Naive thymus-derived CD4-positive, alpha-beta T cell (primary cell): ENCODE measurements at places on chromosomes 2 and 18. TPM values are rescaled to one million over a fixed set of nuclear protein-coding genes. Genes with fewer than 3 reads are reported as not detected.

GRCh38 chr2:118991554-118991953 is 49.6 kb downstream of the MARCO start:
- no peak overlapping the region for H3K4me3 ChIP-seq
- H3K27me3 ChIP-seq = no peaks in the 10 kb centered on the region
- no peak overlapping the region for H3K27ac ChIP-seq
- no peak for DNase-seq
- H3K4me1 ChIP-seq = no peaks in the 10 kb centered on the region

DNA sequence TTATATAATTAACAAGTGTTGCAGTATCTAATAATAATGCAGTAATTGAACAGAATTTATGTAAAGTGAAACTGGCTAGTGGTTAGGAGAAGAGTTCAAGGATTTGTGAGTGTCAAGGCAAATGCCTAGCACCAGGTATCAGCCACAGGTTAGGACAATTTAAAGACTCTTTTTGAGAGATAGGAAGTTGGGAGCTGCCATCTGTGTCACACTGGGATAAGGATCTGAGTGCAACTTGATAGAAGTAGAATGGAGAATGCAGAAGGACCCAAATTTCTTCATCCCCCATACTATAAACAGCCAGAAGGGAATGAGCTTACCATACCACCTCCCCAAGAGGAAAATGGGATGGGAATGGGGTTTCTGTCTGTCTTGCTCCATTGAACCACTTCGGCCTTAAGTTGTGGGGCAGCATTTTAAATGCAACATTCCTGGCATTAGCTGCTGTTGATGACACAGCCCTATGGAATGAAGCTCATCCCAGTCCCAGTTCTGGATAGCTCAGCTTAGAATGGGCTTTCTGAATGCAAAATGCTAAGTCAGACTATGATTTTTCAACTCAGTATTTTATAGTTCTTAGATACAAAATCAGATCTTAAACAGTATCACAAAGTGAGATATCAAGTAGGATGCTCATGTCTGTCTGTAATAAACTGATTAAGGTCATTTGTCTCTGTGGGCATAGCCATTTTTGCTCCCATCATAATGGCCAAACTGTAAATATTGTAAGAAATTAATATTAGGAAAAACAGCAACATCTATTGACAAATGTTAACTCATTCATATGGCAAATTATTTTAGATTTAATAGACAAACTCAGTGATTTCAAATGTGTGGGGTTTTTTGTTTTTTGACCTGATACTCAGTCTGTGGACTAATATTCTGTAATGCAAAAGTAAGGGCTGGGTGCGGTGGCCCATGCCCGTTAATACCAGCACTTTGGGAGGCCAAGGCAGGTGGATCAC is 44.0 kb downstream of the GPR155 start:
- H3K27ac ChIP-seq = no peak overlapping the region
- peaks cover 30% of the 10 kb centered on the region for H3K36me3 ChIP-seq
- DNase-seq = no peak
- no peak overlapping the region for H3K4me3 ChIP-seq
- H3K27me3 ChIP-seq = no peaks in the 10 kb centered on the region

- H3K27me3 ChIP-seq = no peaks in the 10 kb centered on the region
- no peaks in the 10 kb centered on the region for H3K36me3 ChIP-seq
- H3K4me3 ChIP-seq = peak overlapping the region; percentile 79
- peak overlapping the region; percentile 81 for H3K27ac ChIP-seq
- peaks cover 27% of the 10 kb centered on the region for H3K4me1 ChIP-seq
Measured at GRCh38 chr2:236538242-236538641, 31.4 kb upstream of the ACKR3 start.

GRCh38 chr18:3286159-3286558 is 24.2 kb downstream of the MYL12B start:
- H3K36me3 ChIP-seq = no peaks in the 10 kb centered on the region
- DNase-seq = no peak
- no peaks in the 10 kb centered on the region for H3K4me1 ChIP-seq
- H3K4me3 ChIP-seq = no peak overlapping the region

DNA sequence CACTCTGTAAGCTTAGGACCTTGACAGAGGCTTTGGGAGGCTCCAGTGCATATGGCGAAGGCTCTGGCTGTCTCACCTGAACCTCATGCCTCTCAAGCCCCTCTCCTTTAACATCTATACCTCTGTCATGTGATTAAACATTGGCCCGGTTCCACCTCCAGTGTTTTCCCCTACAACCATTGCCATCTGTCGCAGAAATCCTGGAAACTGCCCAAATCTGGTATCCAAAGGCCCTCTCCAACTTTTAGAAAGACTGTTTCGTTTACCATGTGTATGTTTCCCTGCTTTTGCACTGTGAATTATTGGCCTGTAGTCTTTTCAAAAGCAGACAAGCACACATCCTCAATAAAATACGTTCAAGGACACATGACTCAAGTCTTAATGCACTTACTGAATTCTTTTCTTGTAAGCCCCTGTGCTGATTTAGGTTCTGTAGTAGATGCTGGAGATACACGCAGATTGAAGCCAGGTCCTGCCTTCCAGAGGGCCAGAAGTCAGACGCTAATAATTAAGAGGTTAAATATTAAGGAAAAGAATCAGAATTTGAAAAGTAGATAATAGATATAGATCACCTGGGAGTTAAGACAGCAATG is 386.4 kb upstream of the SLC14A2 start:
- DNase-seq = no peak
- no peaks in the 10 kb centered on the region for H3K4me1 ChIP-seq
- no peaks in the 10 kb centered on the region for H3K36me3 ChIP-seq
- H3K27ac ChIP-seq = no peak overlapping the region
- no peaks in the 10 kb centered on the region for H3K27me3 ChIP-seq
- H3K4me3 ChIP-seq = no peak overlapping the region

DNA sequence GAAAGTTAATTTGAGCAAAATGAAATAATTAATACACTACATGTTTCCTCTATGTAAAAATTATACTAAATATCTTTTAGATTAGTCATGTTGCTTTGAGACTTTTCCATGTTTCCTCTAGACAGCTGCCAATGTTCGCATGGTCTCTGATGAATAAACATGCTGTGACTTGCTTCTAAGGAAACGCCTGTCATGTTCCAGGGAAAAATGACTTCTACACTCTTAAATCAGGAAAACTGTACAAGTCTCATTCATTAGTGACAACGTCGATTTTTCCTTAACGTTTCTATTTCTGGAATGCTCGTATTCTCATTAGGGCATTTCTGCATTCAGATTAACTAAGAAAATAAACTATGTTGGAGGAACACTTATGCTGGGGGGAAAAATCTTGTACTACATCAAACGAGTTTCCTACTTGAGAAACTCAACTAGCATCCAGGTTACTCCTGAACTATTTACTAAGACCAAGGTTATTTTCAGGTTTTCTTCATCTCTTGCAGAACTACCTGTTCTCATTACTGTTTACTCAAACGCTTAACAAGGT is 1.6 kb downstream of the COBLL1 start:
- H3K36me3 ChIP-seq = no peaks in the 10 kb centered on the region
- no peak overlapping the region for H3K4me3 ChIP-seq
- H3K4me1 ChIP-seq = no peaks in the 10 kb centered on the region
- no peak overlapping the region for H3K27ac ChIP-seq

GRCh38 chr2:30522421-30522820 is 75.4 kb downstream of the LCLAT1 start:
- H3K4me3 ChIP-seq = no peak overlapping the region
- no peaks in the 10 kb centered on the region for H3K36me3 ChIP-seq
- no peaks in the 10 kb centered on the region for H3K4me1 ChIP-seq
- DNase-seq = no peak

DNA sequence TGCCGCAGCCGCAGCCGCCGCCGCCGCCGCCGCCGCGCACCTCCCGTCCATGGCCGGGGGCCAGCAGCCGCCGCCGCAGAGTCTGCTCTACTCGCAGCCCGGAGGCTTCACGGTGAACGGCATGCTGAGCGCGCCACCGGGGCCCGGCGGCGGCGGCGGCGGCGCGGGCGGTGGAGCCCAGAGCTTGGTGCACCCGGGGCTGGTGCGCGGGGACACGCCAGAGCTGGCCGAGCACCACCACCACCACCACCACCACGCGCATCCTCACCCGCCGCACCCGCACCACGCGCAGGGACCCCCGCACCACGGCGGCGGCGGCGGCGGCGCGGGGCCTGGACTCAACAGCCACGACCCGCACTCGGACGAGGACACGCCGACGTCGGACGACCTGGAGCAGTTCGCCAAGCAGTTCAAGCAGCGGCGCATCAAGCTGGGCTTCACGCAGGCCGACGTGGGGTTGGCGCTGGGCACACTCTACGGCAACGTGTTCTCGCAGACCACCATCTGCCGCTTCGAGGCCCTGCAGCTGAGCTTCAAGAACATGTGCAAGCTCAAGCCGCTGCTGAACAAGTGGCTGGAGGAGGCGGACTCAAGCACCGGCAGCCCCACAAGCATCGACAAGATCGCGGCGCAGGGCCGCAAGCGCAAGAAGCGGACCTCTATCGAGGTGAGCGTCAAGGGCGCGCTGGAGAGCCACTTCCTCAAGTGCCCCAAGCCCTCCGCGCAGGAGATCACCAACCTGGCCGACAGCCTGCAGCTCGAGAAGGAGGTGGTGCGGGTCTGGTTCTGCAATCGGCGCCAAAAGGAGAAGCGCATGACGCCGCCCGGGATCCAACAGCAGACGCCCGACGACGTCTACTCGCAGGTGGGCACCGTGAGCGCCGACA is 2.4 kb downstream of the POU3F3 start:
- H3K4me1 ChIP-seq = no peaks in the 10 kb centered on the region
- DNase-seq = no peak
- H3K27ac ChIP-seq = no peak overlapping the region
- H3K27me3 ChIP-seq = peaks cover 2% of the 10 kb centered on the region

- no peaks in the 10 kb centered on the region for H3K27me3 ChIP-seq
- no peak overlapping the region for H3K27ac ChIP-seq
- no peak for DNase-seq
- H3K36me3 ChIP-seq = no peaks in the 10 kb centered on the region
- H3K4me3 ChIP-seq = no peak overlapping the region
Measured at GRCh38 chr2:150653351-150653750, 165.9 kb upstream of the RND3 start.

- H3K36me3 ChIP-seq = no peaks in the 10 kb centered on the region
- no peak overlapping the region for H3K4me3 ChIP-seq
- no peaks in the 10 kb centered on the region for H3K4me1 ChIP-seq
- DNase-seq = no peak
- H3K27me3 ChIP-seq = no peaks in the 10 kb centered on the region
Measured at GRCh38 chr2:28439763-28440162, 47.1 kb downstream of the FOSL2 start.

- no peak overlapping the region for H3K27ac ChIP-seq
- no peak overlapping the region for H3K4me3 ChIP-seq
- no peaks in the 10 kb centered on the region for H3K4me1 ChIP-seq
- H3K36me3 ChIP-seq = no peaks in the 10 kb centered on the region
Measured at GRCh38 chr2:101374821-101375561, 12.3 kb downstream of the CREG2 start.

DNA sequence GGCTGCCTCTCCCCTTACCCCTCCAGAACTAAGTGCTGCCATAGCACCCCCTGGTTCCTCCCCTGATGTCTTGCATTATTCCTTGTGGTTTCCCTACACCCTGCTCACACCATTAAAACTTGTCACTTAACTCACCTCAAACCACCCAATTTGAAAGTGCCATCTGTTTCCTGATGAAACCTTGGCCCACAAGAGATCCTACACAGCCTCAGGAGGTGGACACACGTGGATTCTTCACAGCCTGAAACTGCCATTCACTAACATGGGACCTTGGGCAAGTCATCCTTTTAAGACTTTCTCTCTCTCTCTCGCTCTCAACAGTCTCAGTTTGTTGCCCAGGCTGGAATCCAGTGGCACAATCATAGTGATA is 27.5 kb upstream of the FAM124B start:
- H3K27ac ChIP-seq = no peak overlapping the region
- no peak for DNase-seq
- H3K4me3 ChIP-seq = no peak overlapping the region
- no peaks in the 10 kb centered on the region for H3K36me3 ChIP-seq

GRCh38 chr2:1915196-1915595 is 170.9 kb upstream of the PXDN start:
- no peak for DNase-seq
- H3K27me3 ChIP-seq = no peaks in the 10 kb centered on the region
- H3K4me3 ChIP-seq = no peak overlapping the region
- no peak overlapping the region for H3K27ac ChIP-seq
- no peaks in the 10 kb centered on the region for H3K36me3 ChIP-seq
- H3K4me1 ChIP-seq = no peaks in the 10 kb centered on the region

DNA sequence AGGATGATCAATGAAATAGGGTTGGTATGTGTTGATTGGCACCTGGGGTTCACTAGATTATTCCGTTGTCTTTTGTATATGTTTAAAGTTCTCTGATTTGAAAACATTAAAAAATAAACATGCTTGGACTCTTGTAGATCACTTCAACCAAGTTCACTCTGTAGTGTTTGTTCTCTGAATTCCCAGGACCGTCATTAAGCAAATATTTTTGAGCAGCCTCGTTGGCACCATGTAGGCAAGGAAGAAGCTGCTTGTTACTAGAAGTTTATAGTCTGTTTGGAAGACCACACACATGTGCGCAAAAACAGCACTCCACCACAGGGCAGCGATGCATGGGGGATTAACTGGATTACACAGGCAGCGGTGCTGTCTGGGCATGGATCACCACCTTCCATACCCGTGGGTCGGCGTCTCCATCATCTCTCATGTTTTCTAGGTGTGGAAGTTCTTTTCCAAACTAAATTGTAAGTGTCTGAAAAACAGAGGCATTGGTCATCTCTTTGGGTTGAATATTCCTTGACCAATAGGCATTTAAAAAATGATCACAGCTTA is 212.2 kb downstream of the FHOD3 start:
- H3K27me3 ChIP-seq = no peaks in the 10 kb centered on the region
- DNase-seq = no peak
- H3K4me3 ChIP-seq = no peak overlapping the region
- no peaks in the 10 kb centered on the region for H3K4me1 ChIP-seq
- no peaks in the 10 kb centered on the region for H3K36me3 ChIP-seq

GRCh38 chr2:604385-604784 is 72.8 kb downstream of the TMEM18 start:
- no peaks in the 10 kb centered on the region for H3K4me1 ChIP-seq
- no peak overlapping the region for H3K4me3 ChIP-seq
- DNase-seq = no peak
- no peak overlapping the region for H3K27ac ChIP-seq

DNA sequence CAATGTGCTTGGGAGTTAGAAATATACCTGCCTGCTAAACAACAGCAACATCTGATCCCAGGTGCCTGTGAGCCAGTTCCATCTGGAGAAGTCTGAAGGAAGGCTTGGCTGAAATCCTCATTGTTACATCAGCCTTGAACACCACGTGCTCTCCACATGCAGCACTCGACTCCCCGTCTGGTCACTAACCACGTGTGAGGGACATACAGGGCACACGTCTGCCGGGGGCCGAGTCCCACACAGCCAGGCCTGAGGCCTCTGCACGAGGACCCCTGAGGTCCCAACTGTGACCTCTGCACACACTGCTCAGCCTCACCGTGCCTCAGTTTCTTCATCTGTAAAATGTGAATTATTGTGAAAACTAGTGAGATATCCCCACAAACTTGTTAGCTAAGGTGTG is 236.5 kb upstream of the SALL3 start:
- no peaks in the 10 kb centered on the region for H3K27me3 ChIP-seq
- DNase-seq = no peak
- no peaks in the 10 kb centered on the region for H3K36me3 ChIP-seq
- H3K4me1 ChIP-seq = no peaks in the 10 kb centered on the region

Gene GPR155
- total RNA-seq = 15.0 TPM

Gene GLB1L
- 4.0 TPM for total RNA-seq

Gene KCNE4
- total RNA-seq = not detected

Gene MFSD2B
- total RNA-seq = 0.08 and 0.22 TPM in 2 replicates

Gene LAMA1
- not detected for total RNA-seq

Gene OR6B2
- total RNA-seq = not detected

Gene CDH20
- total RNA-seq = 0.40 TPM
